Stimulated activated CD4-positive, alpha-beta T cell treated with anti-CD3 and anti-CD28 coated beads, Interleukin-4, amount 100 ng/mL, for 4 hours (primary cell): ENCODE measurements at places on chromosomes 2 and 18.
A peak's percentile ranks its signal among the peaks of the same experiment; 100 is the strongest.

DNA sequence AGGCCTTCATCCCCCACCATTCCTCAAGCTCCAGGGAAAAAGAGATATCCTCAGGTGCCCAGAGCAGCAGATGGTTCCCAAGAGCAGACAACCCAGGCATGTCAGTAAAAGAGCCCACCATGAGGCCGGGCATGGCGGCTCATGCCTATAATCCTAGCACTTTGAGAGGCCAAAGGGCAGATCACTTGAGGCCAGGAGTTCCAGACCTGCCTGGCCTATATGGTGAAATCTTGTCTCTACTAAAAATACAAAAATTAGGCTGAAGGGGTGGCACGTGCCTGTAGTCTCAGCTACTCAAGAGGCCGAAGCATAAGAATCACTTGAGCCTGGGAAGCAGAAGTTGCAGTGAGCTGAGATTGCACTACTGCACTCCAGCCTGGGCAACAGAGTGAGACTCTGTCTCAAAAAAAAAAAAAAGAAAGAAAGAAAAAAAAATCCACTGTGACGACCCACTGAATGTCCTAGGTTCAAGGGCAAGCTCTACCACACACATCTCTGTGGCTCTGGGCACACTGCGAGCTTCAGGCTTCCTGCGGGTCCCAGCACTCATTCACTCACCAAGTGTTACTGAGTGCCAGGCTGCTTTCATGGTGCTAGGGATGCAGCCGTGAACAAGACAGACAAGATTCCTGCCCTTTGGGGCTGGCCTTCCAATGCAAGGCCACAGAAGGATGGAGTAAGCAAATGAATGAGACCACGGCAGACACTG is 6.5 kb upstream of the DUSP2 start:
- no peak for DNase-seq

DNA sequence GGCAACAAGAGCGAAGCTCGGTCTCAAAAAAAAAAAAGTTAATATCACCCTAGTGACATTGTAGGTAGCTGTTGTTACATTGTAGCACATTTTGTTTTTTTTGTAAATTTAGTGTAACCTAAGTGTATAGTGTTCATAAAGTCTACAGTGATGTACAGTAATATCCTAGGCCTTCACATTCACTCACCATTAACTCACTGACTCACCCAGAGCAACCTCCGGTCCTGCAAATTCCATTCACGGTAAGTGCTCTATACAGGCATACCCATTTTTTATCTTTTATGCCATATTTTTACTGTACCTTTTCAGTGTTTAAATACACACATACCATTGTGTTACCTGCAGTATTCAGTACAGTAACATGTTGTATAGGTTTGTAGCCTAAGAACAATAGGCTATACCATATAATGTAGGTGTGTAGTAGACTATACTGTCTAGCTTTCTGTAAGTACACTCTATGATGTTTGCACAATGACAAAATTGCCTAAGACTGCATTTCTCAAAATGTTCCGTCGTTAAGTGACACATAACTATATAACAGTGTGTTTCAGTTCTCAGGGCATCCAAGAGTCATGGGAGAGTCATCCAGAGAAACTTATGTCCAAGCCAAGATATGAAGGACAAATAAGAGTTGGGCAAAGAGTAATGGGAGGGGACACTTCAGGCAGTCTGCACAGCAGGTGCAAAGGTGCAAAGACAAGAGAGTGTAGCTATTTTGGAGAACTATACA is 68.4 kb downstream of the TANK start:
- DNase-seq: no peak

- no peak for DNase-seq
Measured at GRCh38 chr2:42841344-42841743, 49.0 kb upstream of the HAAO start.

- DNase-seq: no peak
Measured at GRCh38 chr2:65402780-65403528, 29.4 kb downstream of the SPRED2 start.

DNA sequence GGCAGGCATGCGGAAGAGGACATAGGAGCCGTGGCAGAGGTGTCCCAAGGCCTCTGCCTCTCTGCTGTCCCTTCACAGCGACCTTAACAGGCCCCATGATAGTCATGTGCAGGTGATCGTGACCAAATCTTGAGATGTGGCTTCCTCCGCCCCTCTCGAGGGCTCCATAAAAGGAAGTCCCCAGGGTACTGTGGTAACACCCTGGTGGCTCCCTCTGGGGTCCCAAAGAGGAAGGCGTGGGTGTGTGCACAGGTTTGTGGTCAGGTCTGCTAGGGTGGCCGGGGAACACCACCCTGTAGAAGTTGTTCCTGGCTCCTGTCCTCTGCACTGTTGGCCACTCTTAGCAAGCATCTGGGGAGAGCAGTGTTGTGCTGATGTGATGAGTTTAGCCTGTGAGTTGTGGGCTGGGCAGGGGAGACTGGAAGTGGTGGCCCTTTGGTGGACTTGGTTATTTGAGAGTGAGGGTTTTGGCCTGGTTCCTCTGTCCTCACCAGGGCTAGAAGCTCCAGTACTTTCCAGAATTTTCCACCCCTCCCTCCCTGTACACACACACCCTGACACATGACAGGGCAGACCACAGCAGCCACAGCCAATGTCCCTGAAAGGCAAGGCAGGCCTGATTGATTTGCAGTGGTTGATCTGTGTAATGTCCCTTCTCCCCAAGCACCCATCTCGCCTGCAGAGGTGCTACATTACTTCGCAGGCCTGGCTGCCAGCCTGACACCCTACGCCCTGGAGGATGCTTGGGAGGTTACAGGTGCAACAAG is 68.9 kb upstream of the BOD1L2 start:
- no peak for DNase-seq

DNA sequence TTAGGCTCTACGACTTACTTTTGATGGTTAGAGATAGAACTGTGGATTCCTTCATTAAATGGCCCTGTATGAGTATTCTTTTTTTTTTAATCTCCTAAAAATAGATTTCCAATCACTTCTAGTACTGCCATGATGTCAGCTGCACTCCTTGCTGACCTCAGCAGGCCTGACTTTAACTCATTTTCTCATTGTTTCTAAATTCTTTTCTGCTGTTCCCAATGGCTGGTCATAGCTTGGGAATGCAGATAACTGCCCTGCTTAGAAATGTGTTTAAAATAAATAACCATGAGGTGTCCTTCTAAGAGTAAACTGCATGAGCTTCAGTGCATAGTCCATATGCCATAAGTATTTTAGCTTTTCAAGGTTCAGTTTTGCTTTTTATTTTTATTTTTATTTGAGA is 15.7 kb downstream of the CCDC85A start:
- DNase-seq: no peak

- DNase-seq: no peak
Measured at GRCh38 chr2:86704459-86704971, 15.6 kb upstream of the RMND5A start.

DNA sequence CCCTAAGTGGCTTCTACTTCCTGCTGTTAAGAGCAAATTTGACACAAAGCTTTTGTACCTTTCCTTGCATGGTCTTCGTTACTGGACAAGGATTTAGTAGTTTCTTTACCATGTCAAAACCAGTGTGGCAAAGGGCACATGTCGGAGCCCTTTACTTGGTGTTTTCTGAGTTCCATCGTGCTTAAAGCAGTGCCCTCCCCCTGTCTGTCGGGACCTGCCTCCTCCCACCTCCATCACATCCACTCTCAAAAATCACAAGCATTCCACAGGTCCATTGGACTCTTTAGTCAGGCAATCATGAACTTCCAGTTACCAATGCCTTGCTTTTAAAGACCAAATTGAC is 763 bp downstream of the CCDC141 start:
- no peak for DNase-seq

DNA sequence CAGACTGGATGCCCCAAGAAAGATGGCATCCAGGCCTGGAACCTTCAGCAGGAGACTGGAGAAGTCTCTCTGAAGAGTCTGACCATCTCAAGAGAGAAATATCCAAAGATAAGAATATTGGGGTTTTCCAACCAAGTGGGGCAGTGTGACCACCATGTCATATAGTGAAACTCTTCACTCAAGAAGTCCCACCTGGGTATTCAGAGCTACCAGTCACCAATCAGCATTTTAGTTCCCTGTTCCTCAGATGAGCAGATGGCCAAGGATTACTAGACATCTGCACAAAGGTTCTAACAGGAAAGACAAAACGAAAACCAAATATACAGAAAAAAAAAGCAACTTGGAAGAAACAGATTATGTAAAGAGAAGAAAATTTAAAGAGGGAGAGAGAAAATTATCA is 38.5 kb upstream of the CXCR4 start:
- no peak for DNase-seq

- no peak for DNase-seq
Measured at GRCh38 chr2:231527091-231527395, 3.2 kb downstream of the NMUR1 start.

- DNase-seq: no peak
Measured at GRCh38 chr2:152028182-152028862, 70.5 kb downstream of the CACNB4 start.

- no peak for DNase-seq
Measured at GRCh38 chr18:58769321-58769720, 95.4 kb upstream of the ZNF532 start.

DNA sequence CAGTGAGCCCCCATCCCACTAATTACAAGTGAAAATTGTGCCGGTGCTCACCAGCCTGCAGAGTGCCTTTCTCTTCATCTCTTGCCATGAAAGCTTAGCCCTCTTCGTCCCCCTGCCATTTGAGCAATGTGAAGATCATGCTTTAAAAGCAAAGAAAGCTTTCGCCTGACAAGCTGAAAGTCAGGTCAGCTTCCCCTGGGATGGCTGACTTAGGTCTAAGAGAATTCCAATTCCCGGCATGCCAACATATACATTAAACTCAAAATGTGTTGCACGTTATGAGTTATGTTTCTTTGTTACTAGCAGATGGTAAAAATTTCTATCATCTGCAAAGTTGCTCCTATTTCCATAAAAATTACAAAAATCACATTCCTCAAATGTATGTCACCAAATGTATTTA is 129.8 kb downstream of the AFF3 start:
- DNase-seq: no peak

DNA sequence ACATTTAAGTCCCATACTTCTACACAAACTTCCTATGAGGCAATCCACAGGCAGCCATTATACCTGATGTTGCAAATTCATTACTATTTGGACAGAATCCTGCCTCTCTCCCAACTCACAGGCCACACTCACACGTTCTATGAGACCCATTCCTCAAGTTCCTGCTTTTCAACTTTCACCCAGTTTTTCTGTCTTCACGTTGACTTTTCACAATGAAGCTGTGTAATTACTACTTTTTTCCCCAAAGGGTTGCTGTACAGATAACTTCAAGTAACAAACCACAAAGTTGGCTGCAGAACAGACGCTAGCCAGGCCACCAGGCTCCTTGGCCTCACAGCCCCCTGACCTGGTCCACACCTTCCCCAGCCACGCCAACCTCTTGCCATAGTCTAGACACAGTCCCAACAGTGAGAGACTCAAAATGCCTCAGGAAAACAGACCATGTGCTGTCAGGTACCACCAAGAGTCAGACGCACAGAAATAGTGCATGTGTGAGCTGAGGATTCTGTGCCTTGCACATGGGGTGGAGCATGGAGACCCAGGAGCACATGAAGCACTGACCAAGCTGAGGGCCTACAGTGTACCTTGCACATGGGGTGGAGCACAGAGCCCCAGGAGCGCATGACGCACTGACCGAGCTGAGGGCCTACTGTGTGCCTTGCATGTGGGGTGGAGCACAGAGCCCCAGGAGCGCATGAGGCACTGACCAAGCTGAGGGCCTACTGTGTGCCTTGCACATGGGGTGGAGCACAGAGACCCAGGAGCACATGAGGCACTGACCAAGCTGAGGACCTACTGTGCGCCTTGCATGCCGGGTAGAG is 61.0 kb downstream of the EIPR1 start:
- no peak for DNase-seq

DNA sequence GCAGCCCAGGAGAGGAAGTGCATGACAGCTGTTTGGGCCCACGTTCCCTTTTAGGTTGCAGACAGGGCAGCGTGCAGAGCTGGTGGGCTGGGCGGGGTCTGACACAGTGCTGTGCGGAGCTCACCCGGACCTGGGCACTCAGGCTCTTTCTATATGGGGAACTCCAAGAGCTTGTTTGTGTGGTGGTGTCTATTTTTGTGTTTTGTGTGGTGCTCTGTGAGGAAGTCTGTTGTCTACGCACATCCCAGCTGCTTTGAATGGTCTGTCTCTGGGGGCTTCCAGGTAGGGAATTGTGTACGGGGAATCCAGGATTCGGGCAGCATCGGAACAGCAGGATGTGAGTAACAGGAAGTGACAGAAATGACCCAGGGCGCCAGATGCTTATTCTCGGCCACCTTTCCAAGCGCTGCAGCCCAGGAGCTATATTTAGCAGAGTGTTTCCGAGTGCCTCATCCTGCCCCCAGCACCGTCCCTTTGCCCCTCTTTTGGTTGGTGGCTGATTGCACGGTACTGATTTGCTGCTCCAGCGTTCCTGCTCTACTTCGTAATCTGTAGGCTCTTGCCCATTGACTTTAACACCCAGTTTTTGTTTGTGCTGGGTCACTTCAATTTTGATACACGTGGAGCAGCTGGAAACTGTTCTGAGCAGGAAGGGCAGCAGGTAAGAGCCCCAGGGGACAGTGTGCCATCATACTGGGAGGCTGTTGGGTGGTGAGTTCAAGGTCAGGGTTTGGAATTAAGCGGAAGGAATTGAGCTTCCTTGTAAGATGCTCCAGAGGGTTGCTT is 64.7 kb downstream of the DGKD start:
- DNase-seq: peak; percentile 44

GRCh38 chr2:169232551-169233154 is 129.7 kb downstream of the LRP2 start:
- no peak for DNase-seq

DNA sequence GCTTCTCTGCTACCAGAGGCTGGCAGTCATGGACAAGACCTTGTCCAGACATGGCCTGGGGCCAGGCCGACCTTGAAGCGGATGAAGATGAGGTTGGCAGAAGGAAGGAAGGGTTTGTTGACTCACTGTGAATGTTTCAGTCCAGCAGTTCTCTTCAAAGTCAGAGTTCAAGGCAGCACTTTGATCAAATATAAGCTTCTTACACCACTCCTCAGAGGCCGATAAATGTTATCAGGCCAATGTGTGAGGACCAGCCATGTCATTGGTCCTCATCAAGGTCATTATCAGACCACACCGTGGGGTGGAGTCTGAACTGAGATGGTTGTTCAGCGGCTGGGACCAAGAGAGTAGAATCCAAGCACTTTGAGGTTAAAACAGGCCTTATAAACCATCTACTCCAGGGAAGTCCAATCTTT is 35.5 kb downstream of the QPCT start:
- no peak for DNase-seq

GRCh38 chr2:20501974-20502373 is 55.1 kb downstream of the RHOB start:
- DNase-seq: no peak

- DNase-seq: no peak
Measured at GRCh38 chr2:183214680-183215079, 90.4 kb downstream of the NUP35 start.

- no peak for DNase-seq
Measured at GRCh38 chr2:85778646-85779379, 25.0 kb downstream of the ATOH8 start.

- DNase-seq: no peak
Measured at GRCh38 chr18:45938488-45938935, 28.6 kb downstream of the EPG5 start.

- no peak for DNase-seq
Measured at GRCh38 chr2:216029416-216030129, 16.2 kb upstream of the MREG start.
